SJSA1 (cell line): ENCODE measurements at places on chromosomes 4 and X. TPM values are rescaled to one million over a fixed set of nuclear protein-coding genes. Genes with fewer than 3 reads are reported as not detected.

GRCh38 chr4:146235654-146236177 lies 21.4 kb downstream of the REELD1 start:
- DNase-seq, result no peak
- no peak overlapping the region for H3K27ac ChIP-seq
- no peak overlapping the region for H3K4me3 ChIP-seq
- H3K4me1 ChIP-seq, result peaks cover 16% of the 10 kb centered on the region

- H3K36me3 ChIP-seq, result no peaks in the 10 kb centered on the region
- DNase-seq, result no peak
- H3K27ac ChIP-seq, result no peak overlapping the region
- H3K4me3 ChIP-seq, result no peak overlapping the region
Measured at GRCh38 chr4:17296921-17297890, 214.7 kb downstream of the QDPR start.

ABLIM2 gene
- total RNA-seq, result 0.13 TPM in 1 of 2 replicates, not detected in the other

- no peak overlapping the region for H3K4me3 ChIP-seq
- DNase-seq, result no peak
- H3K27me3 ChIP-seq, result no peaks in the 10 kb centered on the region
- H3K4me1 ChIP-seq, result peaks cover 37% of the 10 kb centered on the region
Measured at GRCh38 chr4:173181848-173182247, 13.2 kb downstream of the GALNT7 start.

ITGB1BP2 gene
- total RNA-seq, result 0.74 TPM in 1 of 2 replicates, not detected in the other

GRCh38 chr4:3303923-3304710 lies 11.3 kb downstream of the RGS12 start:
- peaks cover 44% of the 10 kb centered on the region for H3K4me1 ChIP-seq
- H3K36me3 ChIP-seq, result no peaks in the 10 kb centered on the region
- H3K27me3 ChIP-seq, result no peaks in the 10 kb centered on the region
- H3K27ac ChIP-seq, result no peak overlapping the region
- no peak overlapping the region for H3K4me3 ChIP-seq

MAD2L1 gene
- total RNA-seq, result 95.6 and 100 TPM in 2 replicates

DNA sequence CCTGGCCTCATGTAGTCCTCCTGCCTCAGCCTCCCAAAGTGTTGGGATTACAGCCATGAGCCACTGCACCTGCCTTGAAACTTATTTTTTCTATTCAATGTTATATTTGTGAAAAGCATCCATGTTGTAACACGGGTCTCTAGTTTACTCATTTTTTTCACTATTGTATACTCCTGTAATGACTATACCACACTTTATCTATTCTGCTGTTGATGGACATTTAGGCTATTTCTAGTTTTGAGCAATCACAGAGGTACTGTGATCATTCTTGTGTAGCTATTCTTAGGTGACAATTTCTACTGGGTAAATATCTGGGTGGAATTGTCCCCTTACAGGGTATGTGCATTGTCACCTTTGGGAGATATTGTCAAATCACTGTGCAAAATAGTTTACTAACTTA lies 3.6 kb downstream of the DRP2 start:
- H3K4me1 ChIP-seq, result no peaks in the 10 kb centered on the region; the same call in 1 of the 2 replicates
- H3K27ac ChIP-seq, result no peak overlapping the region
- no peak for DNase-seq
- H3K36me3 ChIP-seq, result no peaks in the 10 kb centered on the region
- H3K27me3 ChIP-seq, result no peaks in the 10 kb centered on the region

RRH gene
- not detected in 2 replicates for total RNA-seq

GRCh38 chr4:172874944-172875343 lies 293.7 kb upstream of the GALNT7 start:
- H3K4me3 ChIP-seq, result no peak overlapping the region
- H3K4me1 ChIP-seq, result no peaks in the 10 kb centered on the region
- no peaks in the 10 kb centered on the region for H3K36me3 ChIP-seq
- DNase-seq, result no peak
- no peak overlapping the region for H3K27ac ChIP-seq

GRCh38 chrX:113136836-113137235 lies 296.2 kb upstream of the AMOT start:
- no peaks in the 10 kb centered on the region for H3K27me3 ChIP-seq
- no peak for DNase-seq
- no peak overlapping the region for H3K4me3 ChIP-seq
- no peaks in the 10 kb centered on the region for H3K36me3 ChIP-seq
- H3K4me1 ChIP-seq, result no peaks in the 10 kb centered on the region

- no peak overlapping the region for H3K27ac ChIP-seq
- H3K36me3 ChIP-seq, result no peaks in the 10 kb centered on the region
- no peak for DNase-seq
- H3K27me3 ChIP-seq, result no peaks in the 10 kb centered on the region
- H3K4me3 ChIP-seq, result no peak overlapping the region
Measured at GRCh38 chr4:42554072-42554471, 102.8 kb downstream of the ATP8A1 start.
